ENCODE measurements at places on chromosomes 6 and 20. TPM values are rescaled to one million over a fixed set of nuclear protein-coding genes. Genes with fewer than 3 reads are reported as not detected.

Gene C20orf96
- total RNA-seq, result 2.4 TPM

Gene RPRD1B
- total RNA-seq, result 75.8 TPM

Gene MATN4
- not detected for total RNA-seq

Gene KIFC1
- total RNA-seq, result 1.6 TPM

Gene EDEM2
- 13.8 TPM for total RNA-seq

Gene FAM184A
- total RNA-seq, result 1.3 TPM

Gene TGM2
- total RNA-seq, result 680 TPM

Gene CRISP2
- not detected for total RNA-seq

Gene BMP5
- 1.6 TPM for total RNA-seq

Gene BHLHE23
- total RNA-seq, result not detected

Gene FGD2
- 4.9 TPM for total RNA-seq

Gene WFDC9
- not detected for total RNA-seq

DNA sequence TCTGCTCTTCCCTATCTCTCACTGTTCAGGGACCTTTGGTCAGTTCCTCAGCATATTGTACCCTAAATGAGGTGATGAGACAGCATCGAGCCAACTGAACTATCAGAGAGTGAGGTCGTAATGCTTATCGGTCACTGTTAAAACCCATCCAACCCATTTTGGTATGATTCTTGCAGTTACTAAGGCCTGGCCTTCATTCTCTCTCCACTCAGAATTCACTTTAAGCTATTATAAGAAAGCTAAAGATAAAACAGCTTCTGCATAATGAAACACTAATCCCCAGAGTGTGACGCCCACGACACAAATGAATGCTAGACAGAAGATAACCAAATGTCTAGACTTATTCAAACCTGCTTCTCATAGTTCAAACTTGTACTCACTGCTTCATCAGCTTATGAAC lies 175.8 kb downstream of the GMPR start:
- no peaks in the 10 kb centered on the region for H3K27me3 ChIP-seq
- H3K4me3 ChIP-seq, result no peak overlapping the region
- H3K27ac ChIP-seq, result peak overlapping the region; percentile 26
- no peaks in the 10 kb centered on the region for H3K4me1 ChIP-seq
- DNase-seq, result no peak
- H3K36me3 ChIP-seq, result no peaks in the 10 kb centered on the region

- no peak overlapping the region for H3K27ac ChIP-seq
- H3K4me1 ChIP-seq, result peaks cover 11% of the 10 kb centered on the region
- H3K27me3 ChIP-seq, result no peaks in the 10 kb centered on the region
Observed at GRCh38 chr6:11120271-11121005, 8.9 kb upstream of the ERVFRD-1 start.

DNA sequence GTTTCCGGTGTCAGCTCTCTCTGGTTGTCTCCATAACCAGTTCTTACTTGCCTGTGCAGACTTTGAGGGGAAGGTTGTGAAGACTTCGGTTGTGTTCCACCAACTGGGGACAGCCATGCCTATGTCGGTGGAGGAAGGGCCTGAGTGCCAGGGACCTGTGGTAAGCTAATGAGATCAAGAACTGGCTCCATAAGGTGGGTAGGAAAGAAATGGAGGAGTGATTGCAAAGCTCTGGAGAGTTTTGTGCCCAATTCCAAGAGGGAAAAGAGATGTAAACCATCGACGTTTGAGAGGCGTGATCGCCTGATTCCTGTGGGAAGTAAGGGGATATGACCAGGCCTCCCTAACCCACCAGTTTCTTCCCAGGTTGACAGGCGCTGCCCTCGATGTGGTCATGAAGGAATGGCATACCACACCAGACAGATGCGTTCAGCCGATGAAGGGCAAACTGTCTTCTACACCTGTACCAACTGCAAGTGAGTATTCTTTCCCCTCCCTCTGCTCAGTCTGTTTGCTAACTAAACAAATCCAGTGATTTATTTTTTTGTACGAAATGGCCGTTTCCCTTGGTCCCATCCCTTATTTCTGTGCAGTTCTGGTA lies 893 bp downstream of the POLR1H start:
- no peaks in the 10 kb centered on the region for H3K36me3 ChIP-seq
- H3K27ac ChIP-seq, result peak overlapping the region; percentile 84
- H3K4me1 ChIP-seq, result peaks cover 27% of the 10 kb centered on the region
- H3K27me3 ChIP-seq, result no peaks in the 10 kb centered on the region

GRCh38 chr6:95587989-95588388 lies 10.7 kb downstream of the MANEA start:
- no peaks in the 10 kb centered on the region for H3K36me3 ChIP-seq
- no peak for DNase-seq
- H3K4me3 ChIP-seq, result no peak overlapping the region
- H3K4me1 ChIP-seq, result no peaks in the 10 kb centered on the region

- DNase-seq, result no peak
- no peak overlapping the region for H3K27ac ChIP-seq
- no peaks in the 10 kb centered on the region for H3K27me3 ChIP-seq
Observed at GRCh38 chr6:1486387-1486786, 97.0 kb downstream of the FOXF2 start.

GRCh38 chr20:52444455-52444854 lies 252.9 kb upstream of the ZFP64 start:
- no peaks in the 10 kb centered on the region for H3K27me3 ChIP-seq
- no peaks in the 10 kb centered on the region for H3K4me1 ChIP-seq
- H3K4me3 ChIP-seq, result no peak overlapping the region
- H3K27ac ChIP-seq, result no peak overlapping the region

- H3K4me3 ChIP-seq, result no peak overlapping the region
- no peak for DNase-seq
- H3K4me1 ChIP-seq, result no peaks in the 10 kb centered on the region
- no peaks in the 10 kb centered on the region for H3K36me3 ChIP-seq
- no peak overlapping the region for H3K27ac ChIP-seq
Observed at GRCh38 chr6:88171312-88171711, 5.2 kb upstream of the CNR1 start.

DNA sequence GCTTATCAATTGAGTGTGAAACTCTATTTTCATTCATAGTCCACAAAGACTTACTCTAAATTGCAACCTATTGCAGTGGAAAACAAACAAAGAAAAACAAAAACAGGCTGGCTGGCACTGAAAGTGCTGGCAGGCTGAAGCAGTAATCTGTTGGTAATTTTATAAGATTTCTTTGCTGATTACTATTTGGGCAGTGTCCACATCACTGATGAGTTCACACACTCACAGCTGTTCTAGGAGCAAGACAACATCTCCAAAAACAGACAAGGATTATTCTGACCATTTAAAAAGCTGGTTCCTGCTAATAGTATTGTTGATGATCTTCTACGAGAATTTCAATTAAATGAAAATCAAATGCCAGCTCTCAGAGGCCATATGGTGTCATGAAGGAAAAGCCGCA lies 26.9 kb downstream of the MARCKS start:
- no peaks in the 10 kb centered on the region for H3K27me3 ChIP-seq
- no peak overlapping the region for H3K27ac ChIP-seq
- H3K36me3 ChIP-seq, result no peaks in the 10 kb centered on the region
- DNase-seq, result no peak
- no peaks in the 10 kb centered on the region for H3K4me1 ChIP-seq

DNA sequence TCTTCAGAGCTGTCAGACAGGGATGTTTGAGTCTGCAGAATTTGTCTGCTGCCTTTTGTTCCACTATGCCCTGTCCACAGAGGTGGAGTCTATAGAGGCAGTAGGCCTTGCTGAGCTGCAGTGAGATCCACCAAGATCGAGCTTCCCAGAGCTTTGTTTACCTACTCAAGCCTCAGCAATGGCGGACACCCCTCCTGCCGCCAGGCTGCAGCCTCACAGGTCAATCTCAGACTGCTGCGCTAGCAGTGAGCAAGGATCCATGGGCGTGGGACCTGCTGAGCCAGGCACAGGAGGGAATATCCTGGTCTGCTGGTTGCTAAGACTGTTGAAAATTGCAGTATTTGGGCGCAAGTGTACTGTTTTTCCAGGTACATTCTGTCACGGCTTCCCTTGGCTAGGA lies 28.4 kb upstream of the RAB32 start:
- H3K27ac ChIP-seq, result no peak overlapping the region
- H3K27me3 ChIP-seq, result no peaks in the 10 kb centered on the region
- no peak overlapping the region for H3K4me3 ChIP-seq
- no peaks in the 10 kb centered on the region for H3K4me1 ChIP-seq

DNA sequence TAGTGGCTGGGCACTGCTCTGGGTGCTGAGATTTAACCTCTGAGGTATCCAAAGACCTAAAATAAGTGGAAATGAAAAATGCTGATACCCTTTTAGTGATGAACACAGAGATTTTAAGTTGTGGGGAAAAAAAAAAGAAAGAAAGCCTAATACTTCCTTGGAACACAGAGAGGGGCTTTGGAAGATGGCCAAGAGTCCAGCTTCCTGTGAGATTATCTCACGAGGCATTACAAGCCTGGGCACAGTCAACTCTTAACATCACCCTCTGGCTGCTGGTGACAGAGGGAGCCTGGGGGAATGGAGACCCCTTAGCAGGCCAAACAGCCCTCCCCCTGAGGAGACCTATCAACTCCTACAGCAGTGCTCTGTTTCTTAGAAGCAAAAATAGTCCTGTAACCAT lies 19.7 kb downstream of the BTN2A1 start:
- H3K27ac ChIP-seq, result peak overlapping the region; percentile 26
- H3K27me3 ChIP-seq, result no peaks in the 10 kb centered on the region
- no peaks in the 10 kb centered on the region for H3K36me3 ChIP-seq
- peaks cover 11% of the 10 kb centered on the region for H3K4me1 ChIP-seq
- no peak for DNase-seq

- no peak overlapping the region for H3K4me3 ChIP-seq
- no peaks in the 10 kb centered on the region for H3K36me3 ChIP-seq
Observed at GRCh38 chr6:47073125-47074110, 31.3 kb upstream of the ADGRF1 start.

- peak overlapping the region; percentile 70 for H3K27ac ChIP-seq
- no peaks in the 10 kb centered on the region for H3K27me3 ChIP-seq
- no peak for DNase-seq
- H3K4me3 ChIP-seq, result no peak overlapping the region
Observed at GRCh38 chr20:4681991-4682401, 39.7 kb upstream of the PRND start.

- no peak for DNase-seq
- H3K4me1 ChIP-seq, result no peaks in the 10 kb centered on the region
- no peaks in the 10 kb centered on the region for H3K27me3 ChIP-seq
Observed at GRCh38 chr6:14401246-14401645, 283.7 kb downstream of the CD83 start.

- no peak overlapping the region for H3K4me3 ChIP-seq
- no peaks in the 10 kb centered on the region for H3K36me3 ChIP-seq
- H3K4me1 ChIP-seq, result no peaks in the 10 kb centered on the region
- no peaks in the 10 kb centered on the region for H3K27me3 ChIP-seq
Observed at GRCh38 chr20:43985608-43986316, 71.1 kb downstream of the TOX2 start.

DNA sequence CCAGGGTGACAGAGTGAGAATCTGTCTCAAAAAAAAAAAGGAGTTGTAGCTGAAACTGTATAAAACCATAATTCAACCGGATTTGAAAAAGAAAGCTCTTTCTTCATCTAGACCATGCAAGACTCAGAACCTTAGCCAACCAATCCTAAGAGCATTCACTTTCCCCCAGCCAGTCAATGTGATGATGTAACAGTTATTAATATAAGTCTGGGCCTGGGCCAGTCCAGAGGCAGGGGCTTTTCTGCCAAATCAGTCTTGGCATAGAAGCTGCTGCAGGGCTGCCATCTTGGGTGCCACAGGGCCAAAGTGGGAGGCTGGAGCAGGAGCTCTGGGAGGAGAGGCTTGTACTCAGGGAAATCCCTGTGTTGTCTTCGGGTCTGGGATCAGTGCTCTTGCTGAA lies 288.4 kb downstream of the CLIC5 start:
- H3K4me1 ChIP-seq, result no peaks in the 10 kb centered on the region
- no peaks in the 10 kb centered on the region for H3K36me3 ChIP-seq
- H3K27me3 ChIP-seq, result no peaks in the 10 kb centered on the region
- H3K4me3 ChIP-seq, result no peak overlapping the region
- H3K27ac ChIP-seq, result no peak overlapping the region

DNA sequence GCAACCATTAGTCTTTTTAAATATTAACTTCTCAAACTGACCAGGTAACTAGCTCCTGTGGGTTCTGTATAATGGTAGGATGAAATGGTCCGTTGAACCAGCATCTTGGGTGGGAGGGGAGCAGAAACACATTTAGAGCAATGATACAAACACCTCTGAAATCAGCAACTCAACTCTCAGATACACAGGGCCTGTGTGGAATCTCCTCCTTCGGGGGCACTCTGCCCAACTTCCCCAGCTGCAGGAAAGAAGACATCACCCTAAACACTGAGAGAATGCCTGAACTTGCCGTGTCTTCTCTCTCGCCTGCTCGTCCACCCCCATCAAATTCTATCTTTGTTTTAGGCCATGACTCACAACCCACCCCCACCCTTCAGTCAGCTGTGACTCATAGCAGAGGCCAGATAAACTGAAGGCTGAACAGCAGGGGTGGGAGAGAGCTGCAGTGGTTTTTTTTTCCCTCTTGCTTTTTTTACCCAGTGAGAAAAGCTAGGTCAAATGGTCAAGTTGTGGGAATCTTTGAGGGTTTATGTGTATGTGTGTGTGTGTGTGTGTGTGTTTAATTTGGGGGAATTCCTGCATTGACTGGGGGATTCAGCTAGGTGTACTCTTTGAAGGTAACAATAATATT lies 593.4 kb upstream of the JAG1 start:
- no peaks in the 10 kb centered on the region for H3K27me3 ChIP-seq
- no peaks in the 10 kb centered on the region for H3K4me1 ChIP-seq
- no peaks in the 10 kb centered on the region for H3K36me3 ChIP-seq
- H3K27ac ChIP-seq, result peak overlapping the region; percentile 43
- DNase-seq, result peak; percentile 70

GRCh38 chr6:45997875-45998506 lies 17.7 kb downstream of the CLIC5 start:
- peak; percentile 53 for DNase-seq
- no peaks in the 10 kb centered on the region for H3K27me3 ChIP-seq
- peaks cover 45% of the 10 kb centered on the region for H3K4me1 ChIP-seq
- H3K4me3 ChIP-seq, result no peak overlapping the region

DNA sequence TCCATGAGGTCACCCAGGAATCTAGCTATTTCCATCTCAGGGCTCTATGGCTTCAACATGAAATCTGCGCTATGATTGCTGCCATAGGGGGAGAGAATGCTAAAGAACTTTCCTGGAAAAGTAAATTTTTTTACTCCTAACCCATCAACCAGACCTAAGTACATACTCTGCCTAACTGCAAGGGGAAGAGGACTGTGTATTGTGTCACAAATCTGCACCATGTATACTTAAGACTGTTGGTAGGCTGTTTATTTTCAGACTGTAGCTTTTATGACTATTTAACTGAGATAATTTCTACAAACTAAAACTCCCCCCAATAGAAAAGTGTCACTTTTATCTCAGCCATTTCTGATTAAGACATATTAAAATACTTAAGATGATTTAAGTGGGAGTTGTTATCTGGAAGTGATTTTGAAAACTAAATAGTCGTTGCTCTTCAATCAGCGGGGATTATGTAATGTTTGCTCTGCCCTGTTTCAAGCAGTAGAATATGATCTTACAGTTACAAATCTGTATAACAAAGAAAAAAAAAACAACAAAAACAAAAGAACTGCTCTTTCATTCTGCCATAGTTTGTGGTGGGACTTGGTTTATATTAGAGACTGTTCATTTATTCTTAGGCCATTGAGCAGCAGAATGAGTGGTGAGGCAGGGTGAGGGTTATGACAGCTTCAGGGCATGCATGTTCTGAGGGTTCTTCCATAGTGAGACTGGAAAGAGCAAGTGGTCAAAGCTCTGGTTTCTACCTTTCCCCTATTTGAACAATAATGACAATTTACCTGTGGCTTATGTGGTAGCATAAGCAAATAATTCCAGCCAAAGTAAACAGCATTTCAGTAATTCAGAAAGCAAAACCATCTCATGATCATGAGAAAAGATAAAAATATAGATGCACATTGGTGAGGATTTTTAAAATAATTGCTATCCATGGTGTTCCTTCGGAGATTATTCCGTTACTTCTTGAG lies 126.3 kb upstream of the CEP162 start:
- no peaks in the 10 kb centered on the region for H3K27me3 ChIP-seq
- no peaks in the 10 kb centered on the region for H3K36me3 ChIP-seq
- no peak overlapping the region for H3K4me3 ChIP-seq
- no peak for DNase-seq

All from right atrium auricular region (tissue), 2 donors.